ENCODE measurements at places on chromosomes 1 and 21. TPM values are rescaled to one million over a fixed set of nuclear protein-coding genes. Genes with fewer than 3 reads are reported as not detected.

DNA sequence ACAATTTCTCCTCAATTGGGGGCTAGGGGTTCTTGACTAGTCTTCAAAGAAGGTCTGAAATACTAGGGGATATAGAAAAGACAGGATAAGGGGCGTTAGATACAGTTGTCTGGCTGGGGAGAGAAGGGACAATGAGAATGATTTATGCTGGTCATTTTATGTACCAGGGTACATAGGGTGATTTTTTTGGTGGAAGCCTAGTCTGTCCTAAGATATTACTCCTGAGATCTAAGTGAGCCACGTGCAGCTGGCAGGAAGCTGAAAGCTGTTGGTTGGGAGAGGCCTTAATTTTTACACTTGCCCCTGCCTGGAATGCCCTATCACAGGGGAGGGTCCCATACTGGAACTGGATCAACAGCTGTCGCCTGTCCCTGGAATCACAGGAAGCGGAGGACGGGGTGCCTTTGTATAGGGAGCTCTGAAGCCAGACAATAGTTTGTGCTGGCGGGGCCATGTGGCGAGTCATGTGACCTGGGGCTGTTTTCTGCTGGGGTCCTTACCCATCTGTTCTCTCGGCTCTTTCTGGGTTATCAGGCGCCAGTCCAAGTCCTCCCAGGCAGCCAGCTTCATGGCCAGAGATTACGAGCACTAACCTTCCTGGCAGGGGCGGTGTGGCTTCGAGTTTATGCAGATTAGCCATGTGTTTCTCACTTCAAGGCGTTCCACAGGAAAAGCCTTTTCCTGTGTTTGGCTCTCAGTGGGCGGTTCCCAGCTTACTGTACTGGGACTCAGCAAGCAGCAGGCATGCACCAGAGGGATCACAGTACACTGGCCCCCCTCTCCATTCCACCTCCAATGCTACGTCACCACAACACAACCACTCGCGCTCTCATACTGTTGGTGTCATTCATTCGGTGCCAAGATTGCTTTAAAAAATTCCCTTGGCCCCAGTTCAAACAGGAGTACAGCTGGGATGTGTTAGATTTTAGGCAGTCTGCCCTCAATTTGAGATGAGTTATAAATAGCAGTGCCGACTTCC is 27.5 kb downstream of the ARID1A start:
- DNase-seq: peak; percentile 84

DNA sequence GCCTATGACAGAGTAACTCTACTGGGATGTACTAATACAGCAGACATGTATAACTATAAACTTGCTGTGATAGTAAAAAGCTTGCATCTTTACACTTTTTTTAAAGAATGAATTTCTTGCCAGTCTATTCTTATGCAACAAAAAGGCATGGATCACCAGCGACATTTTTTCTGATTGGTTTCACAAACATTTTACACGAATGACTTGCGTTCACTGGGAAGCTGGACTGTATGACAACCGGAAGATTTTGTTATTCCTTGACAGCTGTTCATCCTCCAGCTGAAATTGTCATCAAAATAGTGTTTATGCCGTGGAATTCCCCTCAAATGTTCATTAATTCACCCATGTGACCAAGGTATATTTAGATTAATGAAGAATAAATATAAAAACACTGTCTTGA is 131.0 kb downstream of the XPR1 start:
- no peak for DNase-seq

GRCh38 chr1:119323216-119323982 is 45.2 kb upstream of the HAO2 start:
- DNase-seq: no peak

- DNase-seq: no peak
Measured at GRCh38 chr1:50264590-50264989, 155.9 kb downstream of the ELAVL4 start.

DNA sequence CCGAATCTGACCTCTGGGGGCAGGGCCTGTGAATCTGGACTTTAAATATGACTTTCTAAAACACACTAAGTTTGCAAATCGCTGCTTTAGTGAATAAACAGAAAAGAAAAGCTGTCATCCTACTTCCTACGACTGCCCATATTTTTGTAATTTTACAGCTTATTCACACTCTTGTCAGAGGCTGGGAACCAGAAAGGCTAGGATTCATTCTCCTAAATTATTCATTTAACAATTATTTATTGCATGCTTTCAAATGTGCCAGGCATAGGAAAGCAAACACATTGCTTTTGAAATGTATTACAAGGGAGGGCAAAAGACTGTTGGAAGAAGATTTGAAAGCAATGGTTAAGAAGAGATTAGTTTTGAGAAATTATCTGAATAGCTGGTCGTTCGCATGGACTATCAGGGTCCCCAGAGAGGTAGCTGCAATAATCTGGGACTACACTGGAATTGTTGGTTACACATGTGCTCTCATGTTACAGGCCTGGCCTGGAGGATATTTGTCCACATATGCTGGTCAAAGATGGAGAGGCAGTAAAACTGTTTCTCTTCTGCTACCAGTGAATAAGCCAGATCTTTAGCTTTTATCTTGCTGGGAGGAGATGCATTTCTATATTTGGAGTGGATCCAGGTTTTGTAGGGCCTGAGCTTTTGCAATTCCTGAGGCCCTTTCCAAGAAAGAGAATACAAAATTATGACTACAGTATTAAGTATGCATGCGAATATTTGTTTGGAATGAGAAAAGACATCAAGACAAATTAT is 29.6 kb upstream of the SFPQ start:
- DNase-seq: no peak

GRCh38 chr1:182120411-182121258 is 59.1 kb upstream of the ZNF648 start:
- peak; percentile 39 for DNase-seq

DNA sequence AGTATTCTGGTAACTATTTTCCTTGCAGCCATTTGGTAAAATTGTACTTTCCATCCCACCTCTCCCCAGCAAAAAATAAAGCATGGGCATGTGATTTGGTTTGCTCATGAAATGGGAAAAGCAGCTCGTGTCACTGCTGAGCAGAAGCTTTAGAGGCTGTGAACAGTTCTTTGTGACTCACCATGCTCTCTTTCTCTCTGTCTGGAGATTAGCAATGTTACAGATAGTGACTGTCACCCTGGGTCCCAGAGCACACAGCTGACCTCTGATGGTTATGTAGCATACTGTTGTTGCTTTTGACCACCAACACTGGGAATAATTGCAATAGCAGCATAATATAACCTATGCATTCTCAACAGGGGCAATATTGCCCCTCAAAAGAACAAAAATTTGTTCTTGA is 70.6 kb downstream of the RGS2 start:
- no peak for DNase-seq

DNA sequence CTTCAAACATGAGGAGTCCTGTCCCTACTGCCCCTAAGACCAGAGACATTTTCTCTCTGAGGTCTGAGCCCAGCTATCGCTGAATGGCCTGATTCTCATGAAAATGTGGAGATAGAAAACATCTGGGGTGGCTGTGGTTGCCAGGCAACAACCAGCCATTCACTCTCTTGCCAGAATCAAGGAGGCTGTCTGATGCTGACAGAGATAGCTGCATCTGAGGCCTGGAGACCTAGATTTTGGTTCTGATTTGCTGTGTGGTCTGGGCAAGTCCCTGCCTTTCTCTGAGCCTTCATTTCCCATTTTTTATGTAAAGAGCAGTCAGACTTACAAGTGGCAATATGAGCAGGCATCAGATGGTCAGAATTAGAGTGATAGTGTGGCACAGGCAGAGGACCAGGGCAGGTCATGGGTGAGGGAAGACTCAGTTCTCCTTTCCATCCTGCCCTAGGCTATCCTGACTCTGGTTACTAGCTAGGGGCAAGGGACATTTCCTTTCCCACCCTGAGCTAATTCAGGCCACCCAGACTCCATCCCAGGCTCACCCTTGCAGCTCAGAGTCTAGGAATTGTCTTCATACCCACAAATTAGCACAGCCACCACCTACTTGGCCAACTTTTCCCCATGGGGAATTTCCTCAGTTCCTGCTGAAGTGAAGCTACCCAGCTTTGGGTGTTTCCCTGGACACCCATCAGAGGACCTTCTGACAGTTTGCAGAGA is 20.0 kb upstream of the RNF19B start:
- no peak for DNase-seq

DNA sequence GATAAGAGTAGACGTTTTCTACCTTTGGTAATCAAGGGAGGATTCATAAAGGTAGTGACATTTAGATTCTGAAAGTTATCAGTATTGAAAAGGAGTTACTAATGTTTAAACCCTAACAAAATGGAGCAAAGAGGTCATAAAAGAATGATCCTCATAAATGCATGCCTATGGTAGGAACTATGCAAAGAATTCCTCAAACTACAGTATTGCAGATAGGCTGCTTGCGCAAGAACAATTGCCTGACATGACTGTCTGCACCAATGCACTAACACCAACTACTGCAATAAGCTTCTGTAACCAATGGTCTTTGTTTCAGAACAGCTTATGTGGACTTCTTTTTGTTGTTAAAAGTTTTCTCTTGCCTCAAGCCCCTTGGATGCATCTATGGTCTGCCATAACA is 597.3 kb upstream of the ADGRL4 start:
- no peak for DNase-seq

DNA sequence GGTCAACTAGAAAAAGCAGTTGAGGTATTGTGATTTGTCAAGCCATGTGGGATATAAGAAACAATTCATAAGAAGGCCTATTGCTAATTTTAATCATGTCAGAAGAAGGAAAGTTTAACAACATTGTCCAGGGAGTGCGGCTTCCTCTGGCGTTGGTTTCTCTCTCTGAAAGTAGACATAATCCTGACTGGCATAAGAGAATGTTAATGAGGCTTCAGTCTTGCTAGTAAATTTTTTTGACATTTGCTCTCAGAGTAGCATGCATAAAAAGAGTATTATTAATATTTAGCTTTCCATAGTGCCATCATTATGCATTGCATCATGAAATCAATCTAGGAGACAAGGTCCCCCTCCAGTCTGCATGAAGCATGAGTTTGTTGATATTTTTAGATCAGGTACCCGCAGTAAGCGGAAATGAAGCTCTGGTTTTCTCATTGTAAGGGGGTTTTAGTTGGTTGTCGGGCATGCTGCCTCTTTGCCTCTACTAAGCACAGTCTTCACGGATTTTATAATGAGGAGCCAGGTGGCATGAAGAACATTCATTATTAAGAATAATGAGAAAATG is 12.8 kb upstream of the PRDM2 start:
- no peak for DNase-seq

DNA sequence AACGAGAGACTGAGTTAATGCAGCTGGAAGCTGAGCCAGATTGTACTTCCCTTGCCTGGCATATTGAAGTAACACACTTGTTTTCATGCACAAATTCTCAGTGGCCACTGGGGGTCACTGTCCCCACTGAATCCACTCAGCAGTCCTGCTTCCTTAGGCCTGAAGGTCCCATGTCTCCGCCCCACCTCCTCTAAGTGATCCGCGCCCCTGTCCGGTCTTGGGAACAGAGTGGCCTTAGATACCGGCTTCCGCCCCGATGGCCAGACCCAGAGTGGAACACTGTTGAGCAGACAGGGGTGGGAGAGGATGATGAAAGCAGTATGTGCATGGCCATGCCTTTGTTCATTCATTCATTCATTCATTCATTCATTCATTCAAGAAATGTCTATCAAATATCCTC is 34.8 kb downstream of the CHAF1B start:
- peak; percentile 78 for DNase-seq

GRCh38 chr1:112011202-112011601 is 21.7 kb upstream of the KCND3 start:
- no peak for DNase-seq

The IFNAR2 gene
- total RNA-seq: 0.20 TPM

The FMO5 gene
- 62.7 TPM for total RNA-seq

The VSIG8 gene
- total RNA-seq: not detected

The IL20 gene
- not detected for total RNA-seq

The RBBP5 gene
- total RNA-seq: 4.0 TPM

The TTC24 gene
- not detected for total RNA-seq

The FBXO28 gene
- 7.0 TPM for total RNA-seq

The CD1B gene
- not detected for total RNA-seq

The ADORA3 gene
- 2.9 TPM for total RNA-seq
